Mucosa of gallbladder (tissue), 1 donor: ENCODE measurements at places on chromosomes 11 and 22.

DNA sequence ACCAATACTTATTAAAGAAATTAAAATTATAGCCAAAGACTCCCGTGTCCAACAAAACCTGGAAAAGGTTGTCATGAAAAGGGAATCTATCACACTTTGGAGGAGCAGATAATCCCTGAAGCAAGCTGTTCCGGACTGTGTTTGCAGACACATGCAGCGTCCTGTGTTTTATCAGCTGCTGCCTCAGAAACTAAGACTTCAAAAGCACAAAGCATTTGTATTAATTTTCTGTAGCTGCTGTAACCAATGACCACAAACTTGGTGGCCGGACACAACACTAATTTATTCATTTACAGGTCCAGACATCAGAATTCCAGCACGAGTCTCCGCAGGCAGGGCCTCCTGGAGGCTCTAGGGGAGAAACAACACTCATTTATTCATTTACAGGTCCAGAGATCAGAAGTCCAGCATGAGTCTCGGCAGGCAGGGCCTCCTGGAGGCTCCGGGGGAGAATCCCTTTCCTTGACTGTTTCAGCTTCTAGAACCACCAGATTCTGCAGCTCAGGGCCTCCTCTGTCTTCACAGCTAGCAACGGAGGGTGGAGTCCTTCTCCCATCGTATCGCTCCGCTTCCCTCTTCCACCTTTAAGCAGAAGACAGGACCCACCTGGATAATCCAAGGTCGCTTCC, 465.3 kb downstream of the BRD1 start:
- DNase-seq = peak; percentile 6

GRCh38 chr22:26174280-26174679, 5.0 kb downstream of the SEZ6L start:
- no peak for DNase-seq

DNA sequence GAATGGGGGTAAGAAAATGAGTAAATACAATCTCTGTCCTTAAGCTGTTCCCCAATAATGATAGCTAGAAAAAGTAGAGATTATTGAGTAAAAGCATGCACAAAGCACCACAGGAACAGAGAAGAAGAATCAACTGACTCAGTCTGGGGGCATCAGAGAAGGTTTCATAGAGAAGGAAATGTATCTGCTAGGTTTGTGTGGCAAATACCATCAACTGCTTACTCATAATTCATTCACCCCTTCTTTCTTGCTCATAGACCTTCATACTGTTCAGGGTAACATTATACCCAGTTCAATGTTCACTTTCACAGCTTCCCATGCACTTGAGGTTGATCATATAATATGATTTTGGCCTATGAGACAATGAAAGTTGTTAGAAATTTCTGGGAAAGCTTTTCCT, 85.2 kb upstream of the SCUBE2 start:
- no peak for DNase-seq

DNA sequence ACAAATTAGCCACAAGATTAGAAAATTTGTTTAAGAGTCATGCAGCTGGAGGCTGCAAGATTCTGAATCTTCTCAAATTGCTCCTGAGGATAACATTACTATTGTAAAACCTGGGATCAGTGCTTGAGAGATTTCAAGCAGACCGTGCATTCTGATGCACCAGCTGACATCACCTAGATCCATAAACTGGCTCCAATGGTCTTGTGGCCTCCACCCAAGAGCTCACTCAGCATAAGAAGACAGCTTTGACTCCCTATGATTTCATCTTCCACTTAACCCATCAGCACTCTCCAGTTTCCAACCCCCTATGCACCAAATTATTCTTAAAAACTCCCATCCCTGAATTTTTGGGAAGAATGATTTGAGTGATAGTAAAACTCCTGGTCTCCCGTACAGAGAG, 1007.9 kb upstream of the TENM4 start:
- no peak for DNase-seq

DNA sequence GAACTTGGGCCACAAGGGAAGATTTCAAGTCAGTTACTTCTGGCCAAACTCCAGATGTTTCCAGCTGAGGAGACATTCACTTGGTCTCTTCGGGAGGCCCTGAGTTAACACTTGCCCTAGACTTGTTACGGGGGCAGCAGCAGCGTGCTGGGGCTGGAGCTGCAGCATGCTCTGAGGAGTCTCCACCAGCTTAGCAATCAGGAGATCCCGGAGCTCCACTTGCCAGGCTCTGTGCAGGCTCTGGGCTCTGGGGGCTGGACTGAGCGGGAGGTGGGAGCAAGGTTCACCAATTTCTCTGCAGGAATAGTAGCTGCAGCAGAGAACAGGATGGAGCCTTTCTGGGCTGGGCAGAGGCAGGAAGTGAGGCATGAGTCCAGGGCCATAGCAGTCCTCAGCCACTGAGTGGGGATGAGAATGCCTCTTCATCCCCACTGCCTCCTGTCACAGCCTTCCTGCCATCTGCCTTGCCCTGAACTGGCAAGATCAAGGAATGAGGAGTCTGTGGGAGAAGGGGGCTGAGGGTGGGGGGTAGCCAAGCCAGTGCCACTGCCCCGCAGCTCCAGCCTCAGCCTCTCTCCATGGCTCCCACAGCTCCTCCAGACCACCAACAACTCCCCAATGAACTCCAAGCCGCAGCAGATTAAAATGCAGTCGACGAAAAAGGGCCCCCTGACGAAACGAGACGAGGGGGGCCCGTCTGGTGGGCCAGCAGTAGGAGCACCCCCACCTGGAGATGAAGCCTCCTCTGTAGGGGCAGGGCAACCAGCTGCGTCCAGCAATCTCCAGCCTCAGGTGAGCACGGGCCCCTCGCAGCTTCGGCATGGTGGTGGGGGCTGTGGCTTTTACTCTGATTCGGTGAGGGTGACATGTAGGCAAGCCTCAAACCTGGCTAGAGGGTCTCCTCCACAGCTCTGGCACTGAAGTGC, 23.4 kb downstream of the GTPBP1 start:
- DNase-seq = no peak

DNA sequence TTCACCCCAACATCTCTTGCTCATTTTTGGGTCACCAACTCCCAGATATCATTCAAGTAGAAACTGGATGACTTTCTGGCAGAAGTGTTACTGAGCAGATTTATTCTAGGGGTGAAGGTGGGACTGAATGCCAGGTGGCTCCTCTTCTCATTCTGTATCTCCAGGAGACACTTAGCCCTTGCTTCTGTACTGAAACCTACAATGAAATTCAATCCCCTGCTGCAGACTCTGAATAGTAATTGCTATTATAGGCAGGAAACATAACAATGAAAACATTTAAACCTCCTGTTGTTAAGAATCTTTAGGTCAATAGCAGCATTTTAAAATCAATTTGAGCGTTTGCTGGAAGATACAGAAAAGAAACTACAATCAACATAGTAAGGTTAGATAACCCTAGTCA, 879.4 kb upstream of the TENM4 start:
- DNase-seq = no peak

GRCh38 chr22:23094695-23095681, 24.7 kb downstream of the GNAZ start:
- DNase-seq = no peak

DNA sequence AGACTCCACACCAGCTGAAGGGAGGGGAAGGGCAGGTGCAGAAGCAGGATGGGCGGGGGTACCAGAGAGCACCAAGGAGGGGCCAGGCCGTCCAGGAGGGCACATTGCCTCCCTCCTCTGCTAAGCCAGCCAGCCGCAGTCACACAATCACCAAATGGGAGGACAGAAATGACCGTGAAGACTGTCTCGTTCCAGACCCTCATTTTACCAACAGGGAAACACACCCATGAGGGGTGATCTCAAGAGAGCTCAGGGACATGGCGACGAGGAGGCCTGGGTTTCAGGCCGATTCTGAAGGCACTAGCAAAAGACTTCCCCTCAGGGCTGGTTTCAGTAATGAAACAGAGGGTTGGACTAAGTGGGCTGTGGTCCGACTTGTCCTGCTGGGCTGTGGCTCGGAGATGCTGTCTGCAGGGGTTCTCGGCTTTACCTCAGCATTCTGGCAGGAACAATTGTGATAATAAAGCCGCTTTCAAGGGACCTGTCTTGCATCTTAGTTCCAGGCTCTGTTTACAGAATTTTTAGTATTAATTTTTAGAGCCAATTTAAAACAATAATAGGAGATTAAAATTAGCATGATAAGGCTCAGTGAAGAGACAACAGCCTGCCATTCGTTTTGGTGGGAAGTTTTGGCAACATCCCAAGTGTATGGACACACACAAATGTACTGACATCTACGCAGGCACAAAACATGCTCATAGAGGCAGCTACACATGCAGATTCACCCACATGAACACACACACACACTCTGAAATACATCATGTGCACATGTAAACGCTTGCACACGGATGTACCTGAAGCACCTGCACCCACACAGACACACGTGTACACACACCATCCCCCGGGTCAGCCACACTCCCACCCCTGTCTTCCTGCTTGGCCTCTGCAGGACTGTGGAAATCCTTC, 2.0 kb upstream of the B3GAT1 start:
- no peak for DNase-seq
